NAMALWA (cell line): ENCODE measurements at places on chromosomes 2 and 18.

DNA sequence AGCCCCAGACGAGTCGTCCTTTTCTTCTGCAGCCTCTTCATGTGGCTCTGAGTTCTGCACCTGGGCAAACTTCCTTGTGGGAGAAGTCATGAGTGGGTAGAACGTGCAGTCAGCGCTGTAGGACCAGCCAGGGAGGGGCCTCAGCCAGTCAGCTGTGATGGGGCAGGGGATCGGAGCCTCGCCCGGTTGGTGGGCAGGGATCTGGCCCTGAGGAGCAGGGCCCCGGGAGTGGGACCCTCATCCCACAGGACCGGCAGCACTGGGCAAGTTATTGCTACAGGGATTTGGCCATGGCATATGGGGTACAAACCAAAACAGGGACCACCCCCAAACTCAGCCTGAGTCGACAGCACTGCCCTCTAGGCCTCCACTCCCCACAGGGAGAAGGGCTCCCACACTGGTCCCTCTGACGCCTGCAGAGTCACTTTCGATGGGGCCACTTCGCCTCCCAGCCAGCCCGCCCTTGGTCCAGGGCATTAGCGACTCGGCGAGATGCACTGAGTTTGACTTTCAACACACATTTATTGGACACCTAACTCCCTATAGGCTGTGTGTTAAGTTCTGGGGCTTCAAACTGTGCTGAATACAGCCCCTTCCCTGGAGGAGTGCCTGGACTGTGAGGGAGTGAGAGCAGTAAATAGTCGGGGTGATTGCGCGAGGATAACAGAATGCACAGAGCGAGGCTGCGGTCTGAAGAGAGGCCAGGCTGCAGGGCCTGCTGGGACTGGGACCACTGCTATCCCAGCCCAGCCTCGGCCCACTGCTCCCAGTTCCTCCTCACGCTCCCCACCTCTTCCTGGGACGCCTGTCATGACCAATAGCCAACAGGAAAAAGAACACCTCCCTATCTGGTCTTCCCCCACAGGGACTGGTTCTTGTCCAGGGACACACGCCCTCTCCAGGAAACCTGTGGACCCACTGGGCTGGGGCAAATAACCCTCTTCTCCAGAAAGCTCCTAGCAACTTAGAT is 55.9 kb downstream of the SDC1 start:
- no peak for DNase-seq

- no peak for DNase-seq
Observed at GRCh38 chr18:54209471-54210180, 14.8 kb downstream of the MBD2 start.

DNA sequence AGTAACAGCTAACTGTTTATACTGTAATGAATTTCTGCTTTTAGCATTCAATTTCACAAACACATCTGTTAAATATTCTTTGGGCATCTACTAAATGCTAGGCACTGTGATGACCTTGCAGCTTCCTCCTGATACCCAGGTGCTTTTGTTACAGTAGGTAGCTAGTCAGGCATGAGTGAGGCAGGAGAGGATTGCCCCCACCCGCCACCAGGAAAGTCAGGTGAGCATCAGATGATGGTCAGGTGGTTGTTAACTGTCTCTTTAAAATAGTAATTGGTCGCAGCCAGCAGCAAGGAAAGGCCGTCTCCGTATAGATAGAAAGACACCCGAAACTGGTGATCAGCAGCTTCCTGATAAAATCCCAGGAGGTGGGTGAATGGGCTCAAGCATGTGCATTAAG is 255.6 kb downstream of the PIEZO2 start:
- DNase-seq = no peak

DNA sequence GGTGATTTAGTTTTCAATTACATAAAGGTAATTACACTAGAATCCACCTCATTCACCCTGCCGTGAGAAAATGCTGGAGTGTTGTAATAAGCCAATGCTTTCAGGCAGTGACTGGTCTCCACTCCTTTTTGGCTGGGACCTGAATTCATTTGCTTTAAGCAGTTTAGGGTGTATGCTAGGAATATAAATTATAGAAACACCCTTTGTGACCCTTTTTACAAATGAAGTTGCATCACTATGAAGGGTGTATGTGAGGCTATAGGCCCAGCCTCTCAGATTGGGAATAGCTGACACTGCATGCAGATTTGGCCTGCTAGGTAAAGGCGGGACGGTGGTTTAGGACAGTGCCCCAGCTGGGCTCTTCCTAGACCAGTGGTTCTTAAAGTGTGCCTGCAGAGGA is 50.8 kb upstream of the NFE2L2 start:
- DNase-seq = no peak

GRCh38 chr18:7089369-7089768 is 28.2 kb downstream of the LAMA1 start:
- no peak for DNase-seq

DNA sequence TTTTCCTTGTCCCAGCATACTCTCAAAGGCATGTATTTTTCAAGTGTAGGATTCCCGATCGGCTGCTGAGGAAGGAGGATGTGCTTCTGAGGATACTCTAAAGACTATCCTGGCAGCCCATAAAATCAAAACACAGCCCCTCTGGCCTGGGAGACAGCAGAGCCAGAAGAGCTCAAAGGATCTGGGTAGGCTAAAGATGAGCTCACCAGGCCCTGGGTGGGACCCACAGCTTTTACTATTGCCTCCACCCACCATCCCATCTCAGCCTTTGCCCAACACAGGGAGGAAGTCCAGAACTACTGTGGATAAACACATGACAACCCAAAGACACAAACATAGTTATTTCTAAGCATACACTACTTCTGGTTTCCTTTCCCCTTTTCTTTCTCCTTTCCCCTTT is 79.1 kb upstream of the ZFP36L2 start:
- DNase-seq = no peak

DNA sequence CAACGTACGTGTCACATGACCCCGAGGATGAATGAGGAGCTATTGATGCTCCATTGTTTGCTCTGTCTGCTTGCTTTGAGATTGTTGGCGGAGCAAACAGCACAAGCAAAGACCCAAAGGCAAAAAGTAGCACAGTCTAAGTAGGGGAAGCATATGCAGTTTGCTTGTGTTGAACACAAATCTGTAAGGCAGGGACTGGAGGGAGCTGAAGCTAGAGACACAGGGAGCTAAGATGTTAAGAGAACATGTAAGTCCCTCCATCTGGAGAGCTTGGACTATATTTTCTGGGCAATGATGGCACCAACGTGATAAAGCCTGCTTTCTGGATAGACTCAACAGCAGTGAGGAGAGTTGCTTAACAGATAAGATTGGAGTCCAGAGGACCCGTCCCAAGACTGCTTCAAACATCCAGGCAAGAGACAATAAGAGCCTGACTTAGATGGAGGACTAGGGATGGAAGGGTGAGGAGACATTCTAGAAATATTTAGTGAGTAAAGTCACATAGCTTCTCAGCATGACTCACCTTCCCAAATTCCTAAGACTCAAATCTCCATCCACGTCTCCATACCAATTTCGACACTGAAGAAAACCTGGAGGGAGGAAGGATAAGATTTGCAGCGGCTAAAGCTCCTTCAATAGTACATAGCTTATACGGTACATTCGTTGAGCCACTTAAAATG is 88.1 kb upstream of the KLF7 start:
- no peak for DNase-seq

GRCh38 chr18:363301-364085 is 95.6 kb upstream of the THOC1 start:
- no peak for DNase-seq

- DNase-seq = no peak
Observed at GRCh38 chr18:79518028-79518682, 122.4 kb downstream of the NFATC1 start.

DNA sequence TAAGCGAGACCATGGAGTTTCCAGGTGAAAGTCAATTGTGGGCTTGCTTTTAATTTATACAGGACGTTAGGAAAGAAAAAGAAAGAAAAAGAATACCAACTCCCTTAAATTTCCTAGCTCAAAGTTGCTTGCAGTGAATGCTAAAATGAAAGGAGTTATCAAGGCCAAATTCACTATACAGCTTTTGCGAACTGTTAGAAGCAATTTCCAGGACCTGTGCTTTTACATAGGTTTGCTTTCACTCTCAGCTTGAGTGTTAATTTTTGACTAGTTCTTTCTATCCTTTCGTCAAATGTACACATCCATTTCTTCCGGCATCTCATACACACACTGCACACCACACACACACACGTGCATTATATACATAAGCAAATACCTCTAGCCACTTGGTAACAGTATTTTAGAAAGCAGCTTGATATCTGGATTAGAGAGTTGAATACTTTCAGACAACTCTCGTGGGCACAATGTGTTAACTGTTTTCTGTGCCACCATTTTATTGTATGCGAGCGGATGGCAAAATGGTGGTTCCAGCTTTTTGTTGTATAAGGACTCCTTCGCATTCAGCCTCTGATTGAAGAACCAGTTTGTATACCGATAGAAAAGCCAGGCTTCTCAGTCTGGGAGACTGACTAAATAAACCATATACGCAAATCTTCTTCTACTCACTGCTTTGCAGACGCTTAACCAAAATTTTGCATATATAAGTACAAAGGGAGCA is 381.8 kb downstream of the MTX2 start:
- DNase-seq = no peak

- DNase-seq = peak; percentile 19
Observed at GRCh38 chr2:222805591-222806304, 55.1 kb upstream of the ACSL3 start.

DNA sequence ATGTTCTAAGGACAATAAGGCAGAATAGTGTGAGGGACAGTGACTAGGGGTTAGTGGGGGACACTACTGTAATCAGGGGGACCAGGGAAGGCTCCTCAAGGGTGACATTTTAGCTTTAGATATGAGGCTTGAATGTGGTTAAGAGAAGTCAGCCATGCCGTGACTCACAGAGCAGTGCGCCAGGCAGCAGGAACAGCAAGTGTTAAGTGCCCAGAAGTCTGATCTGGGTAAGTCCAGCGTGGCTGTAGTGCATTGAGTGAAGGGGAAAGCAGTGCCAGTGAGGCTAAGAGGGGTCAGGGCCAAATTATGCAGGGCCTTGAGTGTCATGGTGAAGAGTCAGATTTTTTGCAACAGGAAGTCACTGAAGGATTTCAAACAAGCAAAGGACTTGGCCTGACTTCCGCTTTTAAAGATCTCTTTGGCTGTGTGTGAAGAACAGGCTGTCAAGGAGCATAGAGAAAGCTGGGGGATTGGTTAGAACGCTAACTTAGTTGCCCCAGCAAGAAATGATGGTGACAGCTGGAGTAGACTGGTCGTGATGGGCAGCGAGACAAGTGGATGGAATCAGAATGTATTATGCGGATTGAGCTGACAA is 151.5 kb downstream of the MSH2 start:
- DNase-seq = peak; percentile 8

DNA sequence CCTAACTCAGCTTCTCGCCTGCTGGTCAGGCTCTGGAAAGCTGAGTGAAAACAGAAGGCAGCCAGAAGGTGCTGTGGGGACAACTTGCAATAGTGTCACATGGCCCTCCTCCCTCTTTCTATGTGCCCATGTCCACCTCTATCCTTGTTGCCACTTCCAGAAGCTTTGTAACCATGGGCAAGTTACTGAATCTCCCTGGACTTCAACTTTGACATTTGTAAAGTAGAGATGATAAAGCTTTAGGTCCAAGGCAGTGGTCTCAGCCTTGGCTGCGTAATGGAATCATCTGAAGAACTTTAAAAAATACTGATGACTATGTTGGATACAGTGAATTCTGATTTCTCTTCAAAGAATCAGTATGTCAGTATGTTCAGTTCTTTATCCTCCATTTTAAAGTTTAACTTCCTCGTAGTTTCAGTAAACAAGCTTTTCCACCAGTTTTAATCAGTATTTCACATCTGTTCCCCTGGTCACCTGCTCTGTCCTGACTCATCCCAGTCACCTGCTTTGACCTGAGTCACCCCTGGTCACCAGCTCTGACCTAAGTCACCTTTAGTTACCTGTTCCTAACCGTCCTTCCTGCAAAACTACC is 245.2 kb upstream of the STON1 start:
- no peak for DNase-seq

DNA sequence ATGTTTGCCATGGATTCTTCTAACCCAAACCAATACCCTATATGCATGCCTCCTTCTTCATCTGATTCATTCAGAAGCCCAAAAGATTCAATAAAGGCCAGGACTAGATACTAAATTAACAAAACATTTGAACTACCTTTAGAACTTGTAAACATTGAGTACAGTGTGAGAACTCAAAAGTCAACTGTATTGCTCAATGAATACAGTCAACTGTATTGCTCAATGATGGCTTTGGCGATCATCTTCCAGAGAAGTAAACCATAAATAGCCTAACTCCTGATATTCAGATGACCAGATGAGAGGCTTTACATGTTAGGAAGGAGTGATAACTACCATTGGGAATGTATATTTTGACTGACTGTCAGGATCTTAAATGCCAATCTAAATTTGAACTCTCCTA is 206.5 kb upstream of the ITGA4 start:
- no peak for DNase-seq

GRCh38 chr2:238875471-238876231 is 27.8 kb downstream of the TWIST2 start:
- no peak for DNase-seq

DNA sequence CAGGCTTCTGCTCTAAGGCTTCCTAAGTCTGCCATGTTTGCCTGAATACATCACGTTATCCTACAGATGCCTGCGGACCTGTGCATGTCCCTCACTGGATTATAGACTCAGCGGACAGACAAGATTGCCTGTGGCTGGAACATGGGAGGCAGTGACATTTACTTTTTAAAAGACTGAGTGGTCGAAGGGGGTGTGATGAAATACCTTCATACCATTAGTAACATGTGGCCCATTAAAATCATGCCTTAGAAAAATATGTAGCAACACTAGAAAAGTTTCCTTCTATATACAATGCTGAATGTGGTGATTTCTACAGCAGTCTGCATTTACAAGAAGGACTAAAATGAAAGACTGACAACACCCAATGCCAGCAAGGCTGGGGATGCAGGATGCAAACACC is 154.4 kb downstream of the ASB1 start:
- DNase-seq = no peak

- DNase-seq = no peak
Observed at GRCh38 chr2:41180387-41180786, 728.5 kb upstream of the SLC8A1 start.

- no peak for DNase-seq
Observed at GRCh38 chr18:28541276-28541930, 364.5 kb upstream of the CDH2 start.

DNA sequence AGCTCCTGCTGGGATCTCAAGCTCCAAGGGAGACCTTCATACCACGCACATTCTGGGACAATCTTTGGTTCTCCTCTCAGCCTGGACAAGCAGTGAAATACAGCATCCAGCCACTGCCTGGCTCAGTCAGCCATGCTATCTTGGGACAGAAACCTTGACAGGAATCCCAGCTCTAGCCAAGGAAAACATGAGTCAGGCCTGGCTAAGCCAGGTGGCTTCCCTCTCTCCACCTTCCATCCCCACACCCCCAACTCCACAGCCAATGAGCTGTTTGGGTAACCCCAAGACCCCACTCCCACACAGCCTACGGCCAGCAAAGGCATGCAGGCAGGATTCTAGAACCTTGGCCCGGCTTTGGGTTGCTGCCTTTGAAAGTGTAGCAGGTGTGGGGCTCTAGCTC is 64.9 kb downstream of the MCFD2 start:
- no peak for DNase-seq

- no peak for DNase-seq
Observed at GRCh38 chr2:143030127-143030526, 99.1 kb upstream of the ARHGAP15 start.
